ENCODE measurements at places on chromosomes 7 and 10.

GRCh38 chr10:131246775-131247174 lies 64.7 kb downstream of the TCERG1L start:
- no peak for DNase-seq

- no peak for DNase-seq
Observed at GRCh38 chr10:77196614-77197013, 441.0 kb downstream of the KCNMA1 start.

- no peak for DNase-seq
Observed at GRCh38 chr7:35695473-35695850, 527 bp upstream of the HERPUD2 start.

- no peak for DNase-seq
Observed at GRCh38 chr10:49398986-49399385, 3.1 kb upstream of the DRGX start.

DNA sequence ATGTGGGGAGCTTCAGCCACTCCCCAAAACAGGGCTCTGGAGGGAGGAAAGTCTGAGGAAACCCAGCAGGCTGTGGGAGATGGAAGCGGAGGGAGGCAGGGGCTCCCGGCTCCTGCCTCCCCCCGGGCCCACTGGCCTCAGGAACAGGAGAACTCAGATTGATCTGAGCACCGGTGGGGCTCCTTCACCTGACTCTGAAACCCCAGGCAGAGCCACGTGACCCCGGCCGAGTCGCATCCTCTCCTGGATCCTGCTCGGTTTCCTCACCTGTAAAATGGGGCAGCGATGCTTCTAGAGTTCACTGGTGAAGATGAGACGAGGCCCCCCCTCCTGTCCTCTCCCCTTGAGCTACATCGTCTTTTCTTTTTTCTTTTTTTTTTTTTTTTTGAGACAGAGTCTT lies 33.6 kb downstream of the TCERG1L start:
- DNase-seq = no peak

DNA sequence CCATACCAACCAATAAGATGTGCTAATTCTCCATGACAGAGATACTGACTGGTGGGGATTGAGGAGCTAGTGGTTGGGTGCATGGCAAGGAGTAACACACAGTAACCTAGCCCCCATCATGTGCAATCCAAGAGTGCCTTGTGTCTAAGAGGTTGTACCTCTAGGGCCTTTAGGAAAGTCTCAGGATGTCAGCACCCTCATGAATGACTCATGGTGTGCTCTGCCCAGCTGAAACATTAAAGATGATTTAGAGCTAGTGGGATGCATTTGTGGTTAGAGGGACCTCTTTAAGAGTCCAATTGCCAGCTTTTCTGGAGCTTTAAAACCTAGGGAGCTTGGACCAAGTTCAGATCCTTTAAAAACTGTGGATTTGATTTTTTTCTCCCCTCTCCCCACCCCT lies 181.1 kb downstream of the HERPUD2 start:
- no peak for DNase-seq

- no peak for DNase-seq
Observed at GRCh38 chr7:157752832-157753291, 416.1 kb downstream of the DNAJB6 start.

Measured in AG09309 (cell line).